ENCODE measurements at places on chromosomes 12 and 14. TPM values are rescaled to one million over a fixed set of nuclear protein-coding genes. Genes with fewer than 3 reads are reported as not detected.

HSPA2 gene
- total RNA-seq: 6.6 TPM

C12orf42 gene
- total RNA-seq: not detected

DNA sequence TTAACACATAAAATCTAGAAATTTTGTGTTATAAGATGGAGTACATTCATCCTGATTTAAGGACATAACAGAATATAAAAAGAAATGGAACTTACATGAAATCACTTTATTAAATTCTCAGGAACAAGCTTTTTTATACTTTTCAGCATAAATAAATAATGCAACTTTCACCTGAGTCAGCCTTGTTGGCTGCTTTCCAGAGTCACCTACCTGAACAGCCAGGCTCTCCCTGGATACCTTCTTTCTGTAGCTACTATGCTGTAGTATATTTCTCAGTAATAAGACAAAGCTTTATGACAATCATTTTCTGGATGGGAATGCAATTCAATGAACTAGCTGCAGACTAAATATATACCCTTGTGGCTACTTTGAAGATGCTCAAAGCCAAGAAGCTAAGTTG, 111.9 kb downstream of the NTS start:
- DNase-seq: no peak

GRCh38 chr12:64699504-64700115, 59.6 kb downstream of the GNS start:
- no peak for DNase-seq

- no peak for DNase-seq
These were observed 5.8 kb upstream of the KRT80 start for GRCh38 chr12:52197371-52198231.

DNA sequence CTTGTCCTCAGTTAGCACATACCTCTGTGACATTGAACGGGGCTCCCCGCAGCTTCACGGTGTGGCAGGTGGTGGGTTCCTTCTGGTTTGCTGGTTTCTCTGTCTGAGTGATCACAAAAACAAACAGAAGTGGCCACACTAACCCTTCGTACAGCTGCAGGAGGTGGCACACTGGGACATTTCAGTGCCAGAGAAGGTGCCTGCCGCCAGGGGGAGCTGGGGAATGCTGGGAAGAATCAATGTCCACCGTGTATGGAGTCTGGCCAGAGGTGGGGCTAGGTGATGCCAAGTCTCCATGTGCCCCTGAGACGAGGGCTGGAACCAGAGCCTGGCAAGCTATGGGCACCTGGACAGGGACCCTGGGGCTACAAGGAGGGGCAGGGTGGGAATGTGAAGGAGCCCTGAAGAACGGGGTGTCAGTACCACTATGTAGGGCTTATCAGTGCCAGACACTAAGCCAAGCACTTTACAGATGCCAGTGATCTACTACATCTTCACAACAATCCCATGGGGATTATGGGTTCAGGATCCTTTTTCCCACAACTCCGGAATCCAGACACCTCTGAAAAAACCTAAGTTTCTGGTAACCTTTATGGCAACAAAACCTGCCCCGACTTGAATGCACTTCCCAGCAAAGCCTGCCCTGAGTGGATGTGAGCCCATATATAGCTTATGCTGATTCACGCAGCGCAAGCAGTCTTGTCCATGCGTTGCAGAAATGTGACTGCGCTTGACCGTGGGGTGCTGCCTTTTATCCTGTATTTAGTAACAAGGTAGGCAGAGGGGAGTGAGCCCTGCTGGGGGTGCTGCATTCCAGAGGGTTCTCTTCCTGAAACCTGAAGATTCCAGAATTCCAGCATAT, 10.8 kb downstream of the RBM19 start:
- no peak for DNase-seq

IQSEC3 gene
- 0.44 TPM for total RNA-seq

DNA sequence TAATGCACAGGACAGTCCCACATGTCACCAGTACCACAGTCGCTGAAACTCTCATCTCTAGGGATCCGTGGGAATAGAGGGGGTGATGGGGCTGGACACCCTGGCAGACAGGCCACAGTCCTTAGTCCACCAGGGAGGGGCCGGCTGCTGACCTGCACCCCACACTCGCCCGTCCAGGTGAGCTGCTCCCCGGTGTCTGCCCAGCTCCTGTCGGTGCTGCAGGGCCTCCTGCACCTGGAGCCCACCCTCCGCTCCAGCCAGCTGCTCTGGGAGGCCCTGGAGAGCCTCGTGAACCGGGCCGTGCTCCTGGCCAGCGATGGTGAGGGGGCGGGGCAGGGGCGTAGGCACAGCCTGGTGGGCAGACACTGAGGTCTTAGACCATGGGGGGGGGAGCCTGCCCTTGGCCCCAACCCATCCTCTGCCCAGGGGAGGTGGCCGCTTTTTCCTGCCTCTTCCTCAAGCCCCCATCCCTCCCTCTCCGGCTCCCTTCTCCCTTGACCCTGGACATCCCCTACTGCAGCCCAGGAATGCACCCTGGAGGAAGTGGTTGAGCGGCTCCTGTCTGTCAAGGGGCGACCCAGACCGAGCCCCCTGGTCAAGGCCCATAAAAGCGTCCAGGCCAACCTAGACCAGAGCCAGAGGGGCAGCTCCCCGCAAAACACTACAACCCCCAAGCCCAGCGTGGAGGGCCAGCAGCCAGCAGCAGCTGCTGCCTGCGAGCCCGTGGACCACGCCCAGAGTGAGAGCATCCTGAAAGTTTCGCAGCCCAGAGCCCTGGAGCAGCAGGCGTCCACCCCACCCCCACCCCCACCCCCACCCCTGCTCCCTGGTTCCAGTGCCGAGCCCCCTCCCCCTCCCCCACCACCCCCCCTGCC, 17.1 kb upstream of the ADSS1 start:
- DNase-seq: no peak

- DNase-seq: no peak
These were observed 98.7 kb upstream of the ATF1 start for GRCh38 chr12:50665170-50665569.

- DNase-seq: no peak
These were observed 54.5 kb upstream of the MAX start for GRCh38 chr14:65156568-65157366.

- no peak for DNase-seq
These were observed 1.7 kb downstream of the EMP1 start for GRCh38 chr12:13198241-13198640.

DNA sequence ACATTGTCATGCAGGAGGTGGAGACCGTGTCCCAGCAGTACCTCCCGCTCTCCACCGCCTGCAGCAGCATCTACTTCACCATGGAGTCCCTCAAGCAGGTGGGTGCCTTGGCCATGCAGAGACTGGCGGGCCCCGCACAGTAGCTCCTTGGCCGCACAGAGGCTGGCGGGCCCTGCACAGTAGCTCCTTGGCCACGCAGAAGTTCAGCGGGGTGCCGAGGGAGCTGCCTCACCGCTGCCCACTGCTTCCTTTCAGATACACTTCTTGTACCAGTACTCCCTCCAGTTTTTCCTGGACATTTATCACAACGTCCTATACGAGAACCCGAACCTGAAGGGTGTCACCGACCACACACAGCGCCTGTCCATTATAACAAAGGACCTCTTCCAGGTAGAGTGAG, 47.7 kb downstream of the HSP90AA1 start:
- no peak for DNase-seq

GRCh38 chr12:89621521-89621920, 87.1 kb downstream of the ATP2B1 start:
- no peak for DNase-seq

DNA sequence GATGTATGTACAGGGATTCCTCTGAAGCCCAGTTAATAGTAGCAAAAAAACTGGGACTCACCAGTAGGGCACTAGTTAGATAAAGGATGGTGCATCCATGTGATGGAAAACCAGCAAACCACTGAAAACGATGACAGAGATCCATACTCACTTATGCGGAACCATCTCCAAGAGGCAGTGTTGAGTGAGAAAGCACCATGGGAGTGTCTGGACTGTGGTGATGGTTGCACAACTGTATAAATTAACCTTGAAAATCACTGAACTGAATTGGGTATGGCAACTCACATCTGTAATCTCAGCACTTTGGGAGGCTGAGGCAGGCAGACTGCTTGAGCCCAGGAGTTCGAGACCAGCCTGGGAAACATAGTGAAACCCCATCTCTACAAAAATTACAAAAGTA, 53.6 kb upstream of the ZFP36L1 start:
- DNase-seq: no peak

DNA sequence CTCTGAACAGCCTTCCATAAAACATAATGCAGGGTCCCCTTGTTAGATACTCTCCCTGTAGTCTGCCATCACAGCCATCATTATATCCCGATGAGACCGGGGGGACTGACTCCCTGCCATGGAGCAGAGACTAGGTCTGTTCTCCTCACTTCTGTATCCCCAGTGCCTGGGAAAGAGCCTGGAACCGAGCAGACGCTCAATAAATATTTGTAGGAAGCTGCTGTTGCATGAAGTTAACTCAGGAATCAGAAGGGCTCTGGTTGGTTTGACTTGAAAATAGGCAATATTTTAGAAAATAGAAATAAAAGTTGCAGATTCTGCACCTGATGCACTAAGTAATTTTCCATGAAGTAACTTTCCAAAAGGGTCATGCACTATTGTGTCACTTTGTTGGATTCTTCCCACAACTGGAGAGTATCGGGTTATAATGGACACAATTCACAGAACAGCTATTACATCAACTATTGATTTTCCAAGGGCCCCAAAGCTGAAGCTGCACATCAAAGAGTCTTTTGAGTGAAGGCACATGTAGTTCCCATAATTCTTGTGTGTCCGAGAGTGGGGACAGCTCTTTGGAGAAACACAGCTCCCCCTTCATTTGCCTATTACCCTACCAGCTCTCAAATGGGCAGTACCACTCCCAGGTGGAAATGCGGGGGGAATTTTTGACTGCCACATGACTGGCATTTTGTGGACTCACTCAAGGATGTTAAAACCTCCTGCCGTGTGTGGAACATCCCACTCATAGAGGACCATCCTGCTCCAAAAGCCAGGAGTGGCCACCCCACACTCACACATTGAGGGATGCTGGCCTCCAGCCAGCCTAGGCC, 18.8 kb downstream of the CLMN start:
- no peak for DNase-seq

Measured in activated T-helper 2 cell treated with anti-CD3 and anti-CD28 coated beads, Interferon-gamma antibody, Interleukin-2, Interleukin-4, amounts not matched to agents 10 μg/mL and 5 μg/mL and 100 μg/mL, durations not matched to agents 14 hours and 24 hours and 36 hours (primary cell).